ENCODE measurements at places on chromosomes 6 and 20.
A peak's percentile ranks its signal among the peaks of the same experiment; 100 is the strongest.

DNA sequence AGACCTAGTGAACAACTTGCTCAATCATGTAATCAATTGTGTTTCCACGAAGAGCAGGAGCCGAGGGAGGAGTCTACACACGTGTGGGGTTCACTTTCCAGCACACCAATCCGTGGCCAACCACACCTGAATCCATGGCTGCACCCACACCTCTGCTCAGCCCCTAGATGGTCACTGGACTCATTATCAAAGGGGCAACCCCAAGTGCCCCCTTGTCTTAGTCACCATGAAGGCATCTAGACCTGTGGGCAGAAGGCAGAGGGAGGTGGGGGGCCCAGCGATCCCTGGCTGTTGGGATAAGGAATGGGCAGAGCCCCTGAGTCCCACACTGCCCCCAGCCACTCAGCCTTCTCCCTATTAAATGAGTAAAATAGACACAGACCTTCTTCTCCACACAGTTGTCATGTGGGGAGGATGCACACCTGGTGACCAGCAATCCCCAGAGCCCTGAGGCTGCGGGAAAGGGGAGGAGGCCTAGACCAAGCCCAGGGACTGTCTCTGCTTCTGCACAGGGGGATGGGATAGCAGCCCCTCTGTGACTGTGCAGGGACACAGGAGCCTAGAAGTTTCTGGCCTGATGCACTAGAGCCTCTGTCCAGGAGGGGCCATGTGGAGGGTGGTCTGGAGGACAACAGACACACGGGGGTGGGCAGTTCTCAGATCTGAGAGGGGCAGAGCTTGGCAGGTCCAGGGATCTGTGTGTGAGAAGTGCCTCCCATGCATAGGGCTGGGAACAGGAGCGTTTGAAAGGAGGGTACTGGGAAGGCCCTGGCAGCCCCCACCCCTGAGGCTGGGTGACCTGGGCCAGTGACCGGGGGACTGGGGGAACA, 1.9 kb upstream of the RAET1L start:
- no peak for DNase-seq

DNA sequence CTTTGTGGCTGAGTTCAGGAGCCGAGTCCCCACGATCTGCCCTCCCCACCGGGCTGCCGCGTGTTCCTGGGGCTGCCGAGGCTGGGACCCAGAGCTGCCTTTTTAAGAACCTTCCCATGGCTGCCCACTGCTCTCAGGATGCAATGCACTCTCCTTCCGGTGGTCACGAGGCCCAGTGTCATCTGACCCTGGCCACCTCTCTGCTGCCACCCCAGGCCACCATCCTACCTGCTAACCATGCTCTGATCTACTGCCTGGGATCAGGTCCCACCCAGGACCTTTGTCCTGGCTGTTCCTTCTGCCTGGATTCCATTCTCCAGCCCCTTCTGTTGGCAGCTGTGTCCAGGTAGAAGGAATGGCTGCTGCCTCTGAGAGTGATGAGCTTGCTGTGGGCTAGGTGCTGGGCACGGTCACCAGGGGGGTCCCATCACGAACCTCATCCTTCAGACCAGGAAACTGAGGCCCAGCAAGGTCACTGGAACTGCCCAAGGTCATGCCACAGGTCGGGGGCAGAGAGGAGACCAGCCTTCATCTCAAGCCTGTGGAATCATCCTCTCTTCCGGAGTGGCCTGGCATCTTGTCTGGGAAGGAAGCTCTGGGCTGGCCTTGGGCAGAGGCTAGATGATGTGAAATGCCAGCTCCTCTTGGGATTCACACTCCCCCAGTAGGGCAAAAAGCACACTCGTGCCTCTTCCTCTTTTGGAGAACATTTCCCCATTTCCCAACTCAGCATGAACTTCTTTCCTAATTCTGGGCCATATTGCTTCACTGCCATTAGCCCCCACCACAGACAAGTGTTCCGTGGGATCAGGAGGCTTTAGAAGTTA, 20.5 kb downstream of the PCK1 start:
- no peak for DNase-seq

DNA sequence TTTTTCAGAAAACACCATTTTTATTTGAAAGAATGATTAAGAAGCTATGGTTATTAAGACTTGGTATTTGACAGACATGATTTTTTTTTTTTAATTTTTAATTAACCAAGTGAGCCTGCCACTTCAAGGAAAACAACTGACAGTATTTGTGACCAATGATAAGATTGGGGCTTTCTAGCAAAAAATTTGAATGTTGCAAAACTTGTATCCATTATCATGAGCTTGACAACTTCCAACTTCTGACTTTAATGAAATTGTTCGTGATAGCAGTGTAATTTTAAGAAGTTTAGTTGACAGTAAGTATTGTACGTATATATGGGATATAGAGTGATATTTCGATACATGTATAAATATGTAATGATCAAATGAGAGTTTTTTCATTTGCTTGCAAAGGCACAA, 21.6 kb upstream of the POM121L2 start:
- no peak for DNase-seq

GRCh38 chr6:170140129-170140528, 150.7 kb downstream of the DLL1 start:
- no peak for DNase-seq

GRCh38 chr6:89146718-89147700, 1.2 kb downstream of the PM20D2 start:
- DNase-seq = peak; percentile 46

DNA sequence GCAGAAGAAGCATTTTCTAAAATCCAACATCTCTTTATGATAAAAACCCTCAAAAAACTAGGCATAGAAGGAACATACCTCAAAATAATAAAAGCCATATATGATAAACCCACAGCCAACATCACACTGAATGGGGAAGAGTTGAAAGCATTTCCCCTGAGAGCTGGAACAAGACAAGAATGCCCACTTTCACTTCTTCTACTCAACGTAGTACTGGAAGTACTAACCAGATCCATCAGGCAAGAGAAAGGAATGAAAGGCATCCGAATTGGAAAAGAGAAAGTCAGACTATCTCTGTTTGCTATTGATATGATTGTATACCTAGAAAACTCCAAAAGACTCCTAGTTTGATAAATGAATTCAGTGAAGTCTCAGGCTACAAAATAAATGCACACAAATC, 7.9 kb upstream of the CDK19 start:
- DNase-seq = no peak
